ENCODE measurements at places on chromosomes 12 and 14. TPM values are rescaled to one million over a fixed set of nuclear protein-coding genes. Genes with fewer than 3 reads are reported as not detected.

The SLC5A8 gene
- 0.28 TPM for total RNA-seq

The PLXNC1 gene
- total RNA-seq, result 6.4 TPM

The PLEKHD1 gene
- total RNA-seq, result not detected

The KRT7 gene
- 1.2 TPM for total RNA-seq

The TAS2R20 gene
- 4.1 TPM for total RNA-seq

The PTPRQ gene
- not detected for total RNA-seq

The AICDA gene
- total RNA-seq, result 5.4 TPM

The KLHL33 gene
- 0.13 TPM for total RNA-seq

The CIDEB gene
- 177 TPM for total RNA-seq

The WNT1 gene
- total RNA-seq, result not detected

The RPGRIP1 gene
- 3.3 TPM for total RNA-seq

The FOXN4 gene
- not detected for total RNA-seq

DNA sequence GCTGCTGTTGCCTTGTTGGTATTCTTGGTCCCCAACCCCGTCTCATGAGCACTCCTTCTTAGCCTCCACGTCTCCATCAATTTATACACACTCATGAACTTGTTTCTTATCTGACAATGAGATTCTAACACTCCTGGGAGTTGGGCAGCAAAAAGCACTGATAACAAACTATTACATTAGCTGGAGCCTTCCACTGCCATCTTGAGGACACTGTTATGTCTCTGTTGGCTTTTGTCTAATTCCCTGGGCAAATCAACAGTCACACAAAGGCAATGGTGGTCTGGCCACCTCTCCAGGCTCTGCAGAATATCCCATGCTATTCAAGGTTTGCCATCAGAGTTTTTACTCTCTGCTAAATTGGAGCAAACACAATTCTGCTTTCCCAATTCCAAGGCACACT is 117.8 kb upstream of the COCH start:
- DNase-seq, result no peak

GRCh38 chr14:51482102-51482501 is 169.6 kb upstream of the FRMD6 start:
- no peak for DNase-seq

GRCh38 chr12:55955800-55956508 is 9.9 kb downstream of the PMEL start:
- peak; percentile 77 for DNase-seq

DNA sequence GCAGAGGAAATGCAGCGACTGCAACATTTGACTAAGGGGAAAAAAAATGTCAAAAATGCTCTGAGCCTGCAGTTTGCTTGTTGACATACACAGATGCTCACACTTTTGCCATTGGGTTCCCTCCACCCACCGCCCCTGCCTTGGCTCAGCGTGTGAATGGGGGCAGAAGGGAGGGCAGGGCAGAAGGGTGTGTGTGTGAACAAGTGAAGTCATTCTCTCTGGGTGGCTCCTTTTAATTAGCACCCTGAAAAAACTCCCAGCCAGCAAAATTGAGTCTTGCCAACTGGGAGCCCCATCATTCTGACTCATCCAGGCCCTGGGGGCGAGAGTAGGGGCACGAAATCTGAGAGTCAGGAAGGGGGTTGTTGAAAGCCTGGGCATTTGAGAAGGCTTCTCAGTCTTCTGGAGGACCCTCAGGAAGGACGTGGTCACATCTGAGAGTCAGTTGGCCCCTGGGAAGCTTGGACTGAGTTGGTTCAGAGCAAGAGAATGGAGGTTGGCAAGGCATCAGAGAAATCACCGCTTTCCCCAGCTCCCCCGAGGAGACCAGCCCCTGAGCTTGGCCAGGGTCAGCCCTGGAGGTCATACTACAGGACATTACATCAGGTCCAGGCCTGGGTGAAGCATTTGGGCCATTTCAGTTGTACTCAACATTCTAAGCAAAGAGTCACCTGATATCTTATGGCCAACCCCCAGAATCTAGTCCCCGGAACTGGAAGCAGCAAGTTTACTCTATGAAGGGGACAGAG is 22.7 kb upstream of the KRT78 start:
- no peak for DNase-seq

- DNase-seq, result no peak
Observed at GRCh38 chr14:35244542-35244941, 47.6 kb upstream of the PSMA6 start.

- DNase-seq, result no peak
Observed at GRCh38 chr12:63828867-63829266, 15.6 kb upstream of the SRGAP1 start.

GRCh38 chr14:105746124-105746514 is 219.7 kb downstream of the TMEM121 start:
- peak; percentile 36 for DNase-seq

DNA sequence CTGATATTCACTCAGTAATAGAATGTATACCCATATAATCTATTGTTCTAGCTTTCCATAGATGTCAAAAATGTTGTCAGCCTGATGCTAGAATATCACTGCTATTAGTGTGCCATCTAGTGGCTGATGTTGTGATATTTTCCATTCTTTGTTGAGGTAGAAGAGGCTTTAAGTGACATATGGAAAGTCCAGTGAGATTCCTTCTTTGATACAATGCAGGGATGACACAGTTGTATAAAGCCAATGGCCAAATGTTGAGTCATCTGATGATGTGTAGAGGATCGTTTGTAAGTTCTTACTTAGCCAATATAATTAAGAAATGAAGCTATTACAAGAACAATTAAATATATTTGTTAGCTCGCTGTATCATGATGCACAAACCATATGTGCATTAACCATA is 58.1 kb upstream of the PCED1B start:
- DNase-seq, result no peak

- no peak for DNase-seq
Observed at GRCh38 chr12:57420482-57420881, 10.4 kb downstream of the R3HDM2 start.

- DNase-seq, result no peak
Observed at GRCh38 chr14:51507511-51507905, 144.2 kb upstream of the FRMD6 start.

DNA sequence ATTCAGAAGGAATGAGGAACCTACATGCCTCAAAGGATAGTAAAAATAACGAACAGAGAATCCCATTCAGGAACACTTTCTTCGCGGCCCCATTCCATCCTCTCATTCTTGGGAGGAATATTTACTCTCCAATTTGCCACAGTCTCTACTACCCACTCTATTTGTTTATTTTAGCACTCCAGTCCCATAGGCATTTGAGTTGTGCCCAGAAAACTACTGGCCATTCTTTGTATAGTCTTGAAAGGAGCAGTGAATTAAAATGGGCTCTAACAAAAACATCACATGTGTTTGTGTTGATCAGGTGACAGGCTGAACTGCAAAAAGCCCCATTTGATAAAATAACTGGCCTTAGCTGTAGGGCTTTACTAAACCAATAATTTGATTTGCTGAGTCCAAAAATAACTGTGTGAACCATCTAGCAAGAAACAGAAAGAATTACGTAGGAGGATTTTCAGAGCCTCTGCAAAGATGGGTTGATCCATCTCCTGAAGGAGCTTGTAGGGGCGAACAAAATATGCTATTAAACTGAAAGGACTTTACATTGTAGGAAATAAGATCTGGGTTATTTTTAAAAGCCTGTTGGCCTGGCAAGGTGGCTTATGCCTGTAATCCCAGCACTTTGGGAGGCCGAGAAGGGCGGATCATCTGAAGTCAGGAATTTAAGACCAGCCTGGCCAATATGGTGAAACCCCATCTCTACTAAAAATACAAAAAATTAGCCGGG is 142.3 kb upstream of the CPNE8 start:
- DNase-seq, result no peak

DNA sequence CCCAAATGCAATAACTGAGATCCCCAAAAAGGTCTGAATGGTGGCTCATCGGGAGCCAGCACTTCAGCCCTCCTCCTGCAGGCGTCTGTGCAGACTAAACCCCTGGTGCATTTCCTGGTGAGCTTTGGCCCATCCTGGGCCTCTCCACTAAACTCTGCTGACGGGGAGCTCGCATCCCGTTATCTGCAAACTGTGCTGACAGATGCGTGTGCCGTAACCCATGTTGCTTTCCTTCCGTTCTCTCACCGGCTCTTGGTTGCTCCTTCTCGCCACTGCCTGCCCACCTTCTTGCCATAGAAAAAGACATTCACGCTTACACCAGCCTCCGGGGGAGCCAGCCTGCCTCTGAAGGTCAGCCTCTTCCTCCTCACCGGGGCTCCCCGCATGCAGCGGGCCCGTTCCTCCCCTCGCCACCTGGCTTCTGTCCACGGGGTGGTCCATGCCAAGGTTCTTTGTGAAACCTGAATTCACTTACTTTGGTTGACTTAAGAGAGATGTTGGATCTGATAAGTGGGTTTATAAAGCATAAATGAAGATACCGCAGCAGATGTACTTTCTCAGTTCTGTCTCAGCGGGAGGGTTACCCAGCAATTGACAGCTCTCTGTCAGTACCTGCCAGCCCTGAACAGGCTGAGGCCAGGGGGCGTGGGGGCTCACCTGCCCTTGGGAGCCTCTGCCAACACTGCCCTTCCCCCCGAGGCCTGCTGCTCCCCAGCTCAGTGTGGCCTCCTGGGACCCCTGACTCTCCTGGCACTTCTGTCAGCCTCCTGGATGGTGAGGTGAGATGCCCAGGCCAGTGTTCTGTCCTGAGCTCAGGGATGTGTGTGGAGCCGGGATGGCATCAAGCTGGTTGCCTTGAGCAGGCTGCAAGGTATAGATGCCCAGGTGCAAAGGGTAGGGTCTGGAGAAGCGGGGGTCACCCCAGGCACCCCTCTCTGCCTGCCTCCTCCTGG is 14.2 kb downstream of the ZFYVE21 start:
- no peak for DNase-seq

DNA sequence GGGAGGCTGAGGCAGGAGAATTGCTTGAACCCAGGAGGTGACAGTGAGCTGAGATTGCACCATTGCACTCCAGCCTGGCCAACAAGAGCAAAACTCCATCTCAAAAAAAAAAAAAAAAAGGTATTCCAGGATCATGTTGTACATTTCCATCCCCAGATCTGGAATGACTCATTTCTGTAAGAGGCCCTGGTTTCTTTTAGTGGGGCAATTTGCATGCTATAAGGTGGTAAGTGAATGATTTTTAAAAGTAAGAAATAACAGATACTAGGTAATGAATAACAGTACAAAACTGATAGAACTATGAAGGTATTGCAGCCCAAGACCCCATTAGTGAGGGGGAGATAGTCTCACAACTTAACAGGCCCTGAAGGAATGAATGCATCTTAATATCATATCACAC is 17.7 kb upstream of the ADCK1 start:
- no peak for DNase-seq

- no peak for DNase-seq
Observed at GRCh38 chr14:104784218-104784568, 11.4 kb downstream of the AKT1 start.

DNA sequence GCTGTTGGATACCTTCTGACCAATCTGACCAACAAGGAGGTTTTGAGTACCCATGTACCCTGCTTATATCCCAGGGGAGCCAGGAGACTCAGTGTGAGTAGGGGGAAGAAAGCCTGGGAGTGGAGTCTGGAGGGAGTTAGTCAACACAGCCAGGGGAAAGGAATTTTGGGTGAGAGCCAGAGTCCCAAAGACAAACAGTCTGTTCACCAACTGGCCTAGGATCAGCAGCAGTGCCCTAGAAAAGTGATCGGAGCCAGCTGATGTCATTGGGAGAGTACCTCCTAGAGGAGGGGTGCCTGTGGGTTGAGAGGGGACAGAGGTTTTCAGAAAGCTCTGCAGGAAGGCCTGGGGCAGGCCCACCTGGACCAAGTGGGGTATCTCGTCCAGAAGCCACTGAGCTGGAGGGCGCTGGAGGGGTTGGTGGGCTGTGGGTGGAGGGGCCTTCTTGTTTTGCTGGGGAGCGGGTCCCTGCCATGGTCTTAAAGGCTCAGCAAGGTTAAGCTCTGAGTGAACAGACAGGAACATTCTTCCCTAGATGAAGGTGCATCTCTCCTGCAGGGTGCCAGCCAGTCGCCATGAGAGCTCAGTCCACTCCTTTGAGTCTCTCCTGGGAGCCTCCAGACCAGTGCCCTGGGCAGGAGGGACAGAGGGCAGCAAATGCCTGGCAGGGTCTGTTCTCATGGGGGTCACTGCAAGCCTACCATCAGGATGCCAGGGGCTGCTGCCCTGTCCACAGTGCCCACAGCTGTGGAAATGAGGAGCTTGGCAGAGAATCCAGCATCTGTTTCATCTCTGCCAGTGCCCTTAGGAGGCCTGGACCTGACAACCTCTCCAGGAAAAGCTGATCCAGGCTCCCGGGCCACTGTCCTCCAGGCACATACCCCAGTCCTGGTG is 63.6 kb downstream of the CHGA start:
- DNase-seq, result no peak

DNA sequence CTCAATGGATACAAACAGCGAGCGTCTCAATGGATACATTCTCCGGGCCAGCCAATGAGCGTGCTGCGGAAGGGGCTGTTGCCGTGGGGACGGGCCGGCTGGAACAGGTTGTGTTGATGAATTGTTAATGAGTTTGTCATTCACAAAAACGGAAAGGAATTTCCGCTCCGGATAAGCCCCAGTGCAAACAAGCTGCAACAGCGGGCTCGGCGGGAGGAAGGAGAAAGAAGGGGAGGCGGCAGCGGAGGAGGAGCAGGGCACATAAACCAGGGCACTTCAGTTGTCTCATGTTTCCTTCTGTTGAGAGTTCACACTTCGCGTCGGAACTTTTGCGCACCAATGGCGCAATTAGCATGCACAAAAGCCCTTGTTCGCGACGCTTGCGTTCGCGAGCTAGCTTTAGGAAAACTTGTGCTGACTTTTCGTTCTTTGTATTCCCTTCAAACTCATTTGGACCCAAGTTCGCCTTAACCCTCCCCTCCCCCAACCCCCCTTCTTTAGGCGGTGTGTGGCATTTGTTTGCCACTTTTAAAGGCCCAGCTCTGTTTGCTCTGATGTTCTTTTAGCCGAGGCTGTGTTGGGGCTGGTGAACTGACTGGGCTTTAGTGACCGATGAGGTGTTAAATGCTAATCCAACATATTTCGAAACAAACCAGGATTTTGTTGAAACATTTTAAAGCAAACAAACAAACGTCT is at the start of gene DUSP6:
DUSP6 (minus strand) TSS at position 10 of the 696 bp plus-strand sequence. CDS start 462 bp downstream, outside the sequence.
- peak; percentile 98 for DNase-seq

GRCh38 chr12:15880721-15881120 is 1.5 kb upstream of the STRAP start:
- DNase-seq, result no peak

DNA sequence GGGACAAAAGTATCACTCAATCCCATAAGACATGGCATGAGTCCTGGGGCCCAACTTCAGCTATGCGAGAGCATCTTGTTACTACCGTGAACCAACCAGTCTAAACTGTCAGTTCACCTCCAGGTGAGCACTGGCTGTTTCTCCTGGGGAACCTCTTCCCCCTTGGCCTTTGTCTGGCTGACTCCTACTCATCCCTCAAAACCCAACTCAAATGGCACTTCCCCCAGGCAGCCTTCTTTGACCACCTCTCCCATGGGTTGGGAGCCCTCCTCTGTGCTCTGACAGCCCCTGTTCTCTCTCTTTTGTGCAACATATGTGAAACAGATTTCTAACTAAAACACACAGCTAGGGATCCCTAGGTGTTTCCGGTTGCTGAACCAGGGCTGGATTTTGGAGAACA is 37.7 kb downstream of the FOXN4 start:
- no peak for DNase-seq

- DNase-seq, result no peak
Observed at GRCh38 chr12:56898938-56899337, 35.3 kb downstream of the SDR9C7 start.

All from Peyer's patch (tissue), 4 donors.